ENCODE measurements at places on chromosomes 3 and 15.

DNA sequence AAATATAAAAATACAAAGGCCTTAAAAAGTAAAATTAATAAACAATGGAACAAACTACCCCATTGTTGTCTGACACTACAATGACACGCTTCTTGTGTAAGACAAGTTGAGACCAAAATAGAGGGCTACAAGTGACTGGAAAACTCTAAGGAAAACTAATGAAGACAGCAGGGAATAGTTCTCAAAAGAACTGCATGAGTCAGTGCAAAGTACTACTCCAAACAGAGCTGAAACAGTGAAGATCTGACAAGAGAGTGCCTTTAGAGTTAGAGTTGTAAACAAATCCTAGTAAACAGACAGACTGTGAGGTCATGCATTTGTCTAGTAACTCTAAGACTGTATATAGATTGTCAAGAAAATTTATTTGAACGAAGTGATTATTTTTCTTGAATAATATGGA, 233.9 kb downstream of the BBX start:
- no peak for DNase-seq

DNA sequence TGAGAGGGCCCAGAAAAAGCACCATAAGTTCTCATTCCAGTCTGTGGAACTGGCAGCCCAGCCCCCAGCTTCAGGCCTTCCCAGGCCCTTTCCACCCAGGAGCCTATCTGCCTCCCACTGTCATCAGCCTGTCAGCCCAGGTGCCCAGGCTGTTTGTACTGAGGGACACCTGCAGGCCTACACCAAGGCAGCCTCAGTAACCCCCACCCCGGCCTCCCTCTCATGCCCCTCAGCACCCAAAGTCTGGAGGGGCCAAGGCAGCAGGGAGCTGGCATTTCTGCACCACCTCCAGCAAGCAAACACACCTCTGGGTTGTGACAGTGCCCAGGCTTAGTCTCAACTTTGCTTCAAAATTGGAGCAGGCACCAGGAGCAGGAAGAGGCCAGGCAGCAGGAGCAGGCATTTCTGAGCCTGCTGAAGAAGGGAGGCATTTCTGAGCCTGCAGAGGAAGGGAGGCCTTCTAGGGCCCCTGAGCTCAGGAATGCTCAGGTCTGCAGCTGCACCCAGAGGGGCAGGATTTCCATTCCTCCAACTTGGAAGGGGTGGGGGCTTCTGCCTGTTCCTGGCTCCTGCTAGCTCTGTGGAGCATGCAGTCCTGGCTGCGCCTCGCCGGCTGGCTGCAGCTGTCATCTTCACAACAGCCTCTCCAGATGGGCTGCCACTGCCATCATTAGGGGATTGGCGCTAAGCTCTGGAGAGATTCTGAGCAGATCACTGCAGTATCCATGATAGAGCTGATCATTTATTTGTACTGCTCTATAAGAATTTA, 396.1 kb downstream of the UNC13C start:
- no peak for DNase-seq

DNA sequence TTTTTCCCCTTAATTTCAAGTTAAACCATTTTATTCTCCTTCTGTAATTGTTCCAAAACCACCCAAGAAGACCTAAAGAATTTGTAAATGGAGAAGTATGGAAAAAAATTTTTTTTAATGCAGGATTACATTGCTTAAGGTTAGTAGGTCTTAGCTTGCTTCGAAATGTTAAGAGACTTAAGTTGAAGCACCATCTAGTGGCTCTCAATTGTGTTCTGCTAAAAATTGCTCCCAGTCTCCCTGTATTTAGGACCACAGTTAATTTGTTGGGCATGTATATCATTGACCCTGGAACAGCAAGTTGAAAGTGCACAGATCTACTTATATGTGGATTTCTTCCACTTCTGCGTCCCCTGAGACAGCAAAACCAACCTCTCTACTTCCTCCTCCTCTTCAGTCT, 32.4 kb downstream of the CD200R1L start:
- no peak for DNase-seq

- DNase-seq: no peak
Observed at GRCh38 chr3:61947456-61947855, 386.1 kb downstream of the PTPRG start.

- no peak for DNase-seq
Observed at GRCh38 chr3:168847291-168847883, 751.7 kb upstream of the GOLIM4 start.

- peak; percentile 62 for DNase-seq
Observed at GRCh38 chr15:77496715-77497109, 76.0 kb downstream of the HMG20A start.

DNA sequence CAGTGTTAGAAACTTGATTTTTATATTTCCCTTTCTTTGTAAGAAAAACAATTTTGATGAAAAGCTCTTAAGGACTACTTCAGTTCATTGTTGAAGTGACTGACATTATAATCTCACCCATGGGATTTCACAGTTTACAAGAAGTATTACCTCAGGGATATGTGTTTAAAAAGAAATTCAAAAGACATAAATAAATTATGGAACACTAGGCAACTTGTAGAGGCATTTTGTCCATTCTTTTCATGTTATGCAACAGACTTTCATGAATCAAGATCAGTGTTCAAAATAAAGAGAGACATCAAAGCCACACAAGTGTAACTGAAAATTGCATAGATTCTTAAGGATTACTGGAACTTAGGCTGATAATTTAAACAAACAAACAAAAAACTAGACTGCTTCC, 196.8 kb upstream of the AGTR1 start:
- no peak for DNase-seq

- DNase-seq: no peak
Observed at GRCh38 chr3:177569193-177569592, 371.9 kb upstream of the TBL1XR1 start.

- no peak for DNase-seq
Observed at GRCh38 chr3:183249006-183249718, 3.9 kb upstream of the B3GNT5 start.

GRCh38 chr15:36407647-36408046, 171.8 kb upstream of the CDIN1 start:
- DNase-seq: no peak

DNA sequence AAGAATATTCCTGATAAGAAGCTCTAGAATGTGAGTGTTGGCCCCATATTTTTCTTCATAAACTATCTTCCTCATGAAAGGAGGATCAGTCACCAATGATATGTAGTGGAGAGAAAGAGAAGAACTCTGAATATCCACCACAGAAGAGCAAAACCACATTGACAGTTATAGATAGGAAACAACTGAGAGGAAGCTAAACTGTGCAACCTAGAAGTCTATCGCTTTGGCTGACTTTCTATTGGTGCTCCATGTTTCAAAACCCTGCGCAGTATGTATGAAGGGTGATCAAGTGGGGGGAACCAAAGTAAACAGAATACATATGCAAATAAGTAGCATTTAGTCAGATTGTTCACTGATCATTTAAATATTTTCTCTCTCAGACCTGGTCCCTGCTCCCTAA, 41.0 kb upstream of the ZNF280D start:
- DNase-seq: no peak

- no peak for DNase-seq
Observed at GRCh38 chr3:72725229-72725628, 123.0 kb downstream of the SHQ1 start.

- no peak for DNase-seq
Observed at GRCh38 chr3:16707260-16707659, 102.0 kb upstream of the DAZL start.

DNA sequence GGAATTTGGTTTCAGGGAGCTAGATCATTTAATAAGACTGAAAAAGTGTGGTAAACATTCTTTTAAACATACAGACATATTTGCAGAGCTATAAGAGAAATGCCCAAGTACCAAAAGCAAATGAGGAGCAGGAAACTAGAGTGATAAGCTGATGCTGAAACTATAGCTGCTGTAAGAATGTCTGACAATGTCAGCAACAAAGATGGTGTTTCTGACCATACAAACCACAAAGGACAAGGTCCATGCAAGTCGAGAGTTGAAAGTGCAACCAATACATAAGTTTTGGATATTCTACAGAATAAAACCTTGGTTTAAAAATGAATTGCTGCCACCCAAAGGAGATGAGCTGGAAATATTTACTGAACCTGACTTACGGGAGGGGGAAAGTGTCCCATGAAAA, 610.2 kb downstream of the TBL1XR1 start:
- no peak for DNase-seq

- DNase-seq: no peak
Observed at GRCh38 chr3:12409684-12410596, 74.3 kb upstream of the TSEN2 start.

DNA sequence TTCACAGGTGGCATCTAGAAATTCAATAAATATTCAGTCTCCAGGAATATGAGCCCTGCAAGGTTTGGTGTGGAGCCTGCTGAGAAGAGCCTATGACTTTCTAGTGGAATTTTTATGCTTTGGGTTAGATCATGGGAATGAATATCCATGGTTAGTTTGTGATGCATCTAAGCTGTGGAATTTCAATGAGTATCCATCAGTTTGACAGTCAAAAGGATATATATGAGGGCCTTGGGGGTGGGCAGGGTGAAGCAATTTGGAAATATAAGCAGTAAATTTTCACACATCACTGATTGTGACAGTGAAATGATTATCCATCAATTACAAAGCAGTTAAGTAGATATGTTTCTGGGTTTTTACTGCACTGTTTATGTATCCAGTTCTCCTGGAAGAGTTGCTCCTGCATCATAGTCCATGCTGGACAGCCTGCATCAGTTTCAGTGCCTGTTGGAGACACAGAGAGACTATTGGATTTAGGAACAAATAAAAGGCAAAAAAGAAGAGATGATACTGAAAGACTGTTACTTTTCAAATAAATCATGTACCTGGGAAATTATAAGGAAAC, 530.8 kb downstream of the MFSD1 start:
- DNase-seq: no peak

- DNase-seq: no peak
Observed at GRCh38 chr15:98281130-98281529, 320.6 kb downstream of the ARRDC4 start.

DNA sequence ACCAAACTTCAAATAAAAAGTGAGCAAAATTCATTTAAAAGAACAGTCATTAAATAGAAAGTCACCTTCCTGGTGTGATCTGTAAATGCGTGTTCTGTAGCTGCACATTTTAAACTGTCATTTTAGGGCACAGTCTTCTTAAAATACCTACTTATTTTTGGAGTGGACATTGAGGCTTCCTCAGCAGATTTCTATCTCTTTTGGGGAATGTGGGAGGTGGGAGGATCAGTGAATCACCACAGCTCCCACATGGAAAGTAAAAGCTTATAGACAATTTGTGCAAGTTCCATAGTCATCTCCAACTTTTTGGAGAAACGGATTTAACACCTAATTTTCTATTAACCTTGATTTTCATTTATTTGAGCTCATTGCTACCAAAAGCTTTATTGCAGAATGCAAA, 21.0 kb upstream of the MOBP start:
- DNase-seq: no peak

- no peak for DNase-seq
Observed at GRCh38 chr3:169269005-169269404, 394.5 kb downstream of the MECOM start.

GRCh38 chr15:74252291-74252690, 16.2 kb downstream of the CCDC33 start:
- DNase-seq: no peak

DNA sequence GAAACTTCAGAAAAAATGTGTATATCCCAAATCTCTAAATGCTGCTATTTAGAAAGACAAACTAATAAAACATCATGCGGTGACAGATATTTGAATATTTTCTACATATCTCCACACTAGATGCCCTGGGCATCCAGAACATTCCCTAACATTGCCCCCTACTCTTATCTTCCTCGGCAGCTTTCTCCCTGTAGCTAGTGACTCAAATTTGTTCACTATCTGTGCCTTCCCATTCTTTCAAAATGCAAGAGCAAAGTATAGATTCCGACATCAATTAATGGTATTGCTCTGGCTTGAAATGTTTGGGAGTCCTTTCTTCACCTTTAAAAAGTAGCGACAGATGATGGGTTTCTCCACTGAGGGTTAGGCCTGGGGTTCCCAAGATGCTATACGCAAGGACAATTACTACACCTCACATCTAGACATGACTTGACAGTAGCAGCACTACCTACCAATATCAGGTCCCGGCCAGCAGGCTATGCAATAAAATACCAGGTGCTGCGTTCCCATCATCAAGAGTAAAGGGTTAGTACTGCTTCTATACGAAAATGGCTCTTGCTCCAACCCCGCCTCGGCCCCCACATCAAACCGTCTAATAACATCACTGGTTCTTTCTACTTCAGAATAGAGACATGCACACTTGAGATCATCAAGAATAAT, 631 bp downstream of the UBR1 start:
- DNase-seq: no peak

DNA sequence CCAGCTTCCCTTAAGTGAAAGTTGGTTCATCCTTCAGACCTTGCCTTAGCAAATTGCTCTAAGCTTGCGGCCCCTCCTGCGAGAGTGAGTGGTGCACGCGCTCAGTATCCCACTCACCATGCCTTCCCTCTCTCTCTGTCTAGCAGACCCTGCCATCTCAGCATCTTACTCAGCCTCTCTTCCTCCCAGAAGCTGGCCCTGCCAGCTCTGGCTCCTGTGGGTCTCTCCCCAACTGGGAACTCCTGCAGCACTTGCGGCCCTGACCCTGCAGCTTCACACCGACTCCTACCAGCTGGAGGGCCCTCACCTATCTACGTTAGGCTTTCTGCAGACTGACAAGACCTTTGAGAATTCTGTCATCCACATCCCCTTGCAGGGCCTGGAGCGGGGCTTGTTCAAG, 286.1 kb upstream of the TLE3 start:
- no peak for DNase-seq

Data from stimulated activated CD8-positive, alpha-beta memory T cell treated with anti-CD3 and anti-CD28 coated beads, Interleukin-4, amount 100 ng/mL, for 24 hours (primary cell).